Forelimb muscle (tissue), 1 donor: ENCODE measurements at places on chromosomes 6 and 20. TPM values are rescaled to one million over a fixed set of nuclear protein-coding genes. Genes with fewer than 3 reads are reported as not detected.

GRCh38 chr6:28648878-28649375 is 123.2 kb downstream of the GPX5 start:
- no peak for DNase-seq

- no peak for DNase-seq
Measured at GRCh38 chr6:43695215-43695966, 7.8 kb upstream of the MRPS18A start.

GRCh38 chr6:52503851-52504781 is 72.7 kb downstream of the TRAM2 start:
- DNase-seq, result no peak

- no peak for DNase-seq
Measured at GRCh38 chr20:41587956-41588355, 30.2 kb downstream of the CHD6 start.

DNA sequence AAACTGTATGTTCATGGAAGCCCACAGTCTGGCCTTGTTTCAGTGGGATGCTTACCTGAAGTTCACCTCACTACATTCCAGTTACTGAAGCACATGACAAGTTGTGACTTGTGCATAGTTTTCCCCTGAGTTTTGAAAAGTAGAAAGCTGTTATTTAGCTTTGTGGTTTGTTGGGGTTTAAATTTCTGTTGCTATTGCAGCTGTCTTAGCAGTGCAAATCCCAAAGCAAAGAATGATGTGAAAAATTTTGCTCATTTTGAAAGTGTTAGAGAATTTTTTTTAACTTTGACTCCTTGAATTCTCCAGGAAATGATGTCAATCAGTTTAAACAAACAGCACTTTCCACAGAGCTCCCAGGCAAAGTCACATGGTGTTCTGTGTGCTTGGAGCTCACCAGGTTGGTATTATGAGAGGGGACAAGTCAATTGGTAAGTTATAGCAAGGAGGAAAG is 268.4 kb downstream of the ADGRG6 start:
- no peak for DNase-seq

- no peak for DNase-seq
Measured at GRCh38 chr6:136307351-136307750, 17.7 kb upstream of the BCLAF1 start.

- DNase-seq, result no peak
Measured at GRCh38 chr6:137754366-137754765, 112.7 kb upstream of the TNFAIP3 start.

Gene C20orf144
- 0.19 TPM for polyA plus RNA-seq

Gene GJA10
- not detected for polyA plus RNA-seq

Gene SLC22A3
- polyA plus RNA-seq, result 11.8 TPM

DNA sequence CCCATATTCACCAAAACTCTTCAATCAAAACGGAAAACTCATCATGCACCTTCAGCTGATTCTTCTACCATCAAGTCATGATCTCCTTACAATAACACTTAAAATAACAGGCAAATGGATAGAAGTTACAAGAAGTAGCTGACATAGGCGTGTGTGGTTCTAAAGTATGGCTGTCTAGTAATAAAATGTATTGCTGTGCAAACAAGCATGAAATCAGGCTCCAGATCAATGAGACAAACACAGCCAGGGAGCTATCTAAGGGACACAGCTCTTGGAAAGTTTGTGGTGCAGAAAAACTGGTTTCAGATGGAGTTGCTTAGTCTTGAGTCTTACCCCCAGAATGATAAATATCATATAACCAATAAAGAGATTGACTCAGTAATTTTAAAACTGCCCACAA is 434.8 kb upstream of the NOX3 start:
- no peak for DNase-seq

Gene ZNF512B
- polyA plus RNA-seq, result 23.0 TPM

GRCh38 chr20:39603219-39603618 is 641.1 kb downstream of the DHX35 start:
- DNase-seq, result no peak

DNA sequence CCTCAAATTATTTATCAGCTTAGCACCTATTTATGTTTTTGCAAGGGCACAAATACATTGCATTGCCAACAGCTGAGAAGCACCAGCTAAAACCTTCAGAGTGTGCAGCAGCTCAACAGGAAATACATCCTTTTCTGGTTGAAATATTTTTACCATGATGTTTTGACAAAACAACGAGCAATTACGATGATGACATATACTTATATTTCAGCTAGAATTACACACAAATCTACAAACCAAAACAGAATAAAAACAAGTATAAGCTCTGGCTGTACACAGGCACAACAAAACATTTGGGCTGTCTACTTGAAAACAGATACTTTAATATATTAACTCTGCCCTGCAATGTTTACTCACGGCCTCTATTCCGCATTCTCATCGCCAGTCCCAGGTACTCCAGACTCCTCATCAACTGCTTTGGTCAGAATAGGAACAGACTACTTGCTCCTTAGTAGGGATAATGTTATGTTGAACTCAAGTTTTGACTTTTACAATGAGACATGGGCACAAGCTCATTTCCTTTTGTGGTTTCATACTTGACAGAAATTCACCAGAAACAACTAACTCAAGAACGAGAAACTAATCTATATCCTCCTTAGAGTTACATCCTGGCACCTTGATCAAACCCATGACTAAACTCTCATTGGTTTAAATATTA is 377.6 kb downstream of the ESR1 start:
- DNase-seq, result no peak

Gene EPHA7
- polyA plus RNA-seq, result 8.1 TPM

Gene C6orf58
- 0.77 TPM for polyA plus RNA-seq

- no peak for DNase-seq
Measured at GRCh38 chr6:138722425-138723371, 50.9 kb upstream of the CCDC28A start.
